ENCODE measurements at places on chromosomes 3 and 15.

GRCh38 chr3:172519740-172520139, 3.5 kb downstream of the TNFSF10 start:
- no peak for DNase-seq

DNA sequence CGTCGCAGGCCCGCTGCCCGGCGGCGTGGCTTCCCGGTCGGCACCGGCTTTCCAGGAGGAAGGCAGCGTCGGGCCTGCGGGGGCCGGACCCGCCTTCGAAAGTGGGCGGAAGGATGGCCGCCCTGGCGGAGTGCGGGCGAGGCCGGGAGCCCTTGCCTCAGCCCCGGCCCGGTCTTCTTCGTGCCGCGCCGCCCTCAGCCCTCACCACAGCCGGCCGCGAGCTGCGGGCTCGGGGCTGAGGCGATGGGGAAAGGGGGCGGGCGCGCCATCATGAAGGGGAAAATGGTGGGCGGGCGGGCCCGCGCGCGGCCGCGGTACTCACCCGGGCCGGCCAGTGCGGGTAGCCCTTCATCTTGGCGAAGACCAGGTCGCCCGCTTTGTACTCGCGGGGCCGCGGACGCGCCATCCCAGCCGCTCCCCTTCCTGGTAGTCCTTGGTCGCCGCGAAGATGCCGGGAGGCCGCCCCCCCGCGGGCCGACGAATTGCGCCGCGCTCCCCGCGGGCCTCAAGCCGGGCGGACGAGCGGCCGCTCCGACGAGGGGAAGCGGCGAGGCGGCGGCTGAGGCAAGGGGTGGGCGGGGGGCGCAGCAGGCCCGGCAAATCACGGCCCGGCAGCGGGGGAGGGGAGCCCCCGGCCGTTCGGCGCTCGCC, 489 bp downstream of the HDGFL3 start:
- DNase-seq: peak; percentile 72

DNA sequence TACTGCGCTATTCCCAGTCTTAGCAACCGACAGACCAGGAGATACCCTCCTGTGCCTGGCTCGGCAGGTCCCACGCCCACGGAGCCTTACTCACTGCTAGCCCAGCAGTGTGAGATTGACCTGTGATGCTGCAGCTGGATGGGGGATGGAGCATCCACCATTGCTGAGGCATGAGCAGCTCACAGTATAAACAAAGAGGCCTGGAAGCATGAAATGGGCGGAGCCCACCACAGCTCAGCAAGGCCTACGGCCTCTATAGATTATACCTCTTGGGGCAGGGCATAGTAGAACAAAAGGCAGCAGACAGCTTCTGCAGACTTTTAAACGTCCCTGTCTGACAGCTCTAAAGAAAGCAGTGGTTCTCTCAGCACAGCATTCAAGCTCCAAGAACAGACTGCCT, 160.3 kb downstream of the ANXA2 start:
- no peak for DNase-seq

GRCh38 chr3:3625544-3626271, 173.5 kb upstream of the LRRN1 start:
- no peak for DNase-seq

GRCh38 chr3:118146658-118147375, 887.8 kb downstream of the IGSF11 start:
- no peak for DNase-seq

- no peak for DNase-seq
Observed at GRCh38 chr3:122316368-122316767, 8.7 kb upstream of the CSTA start.

GRCh38 chr3:2198776-2199279, 100.2 kb downstream of the CNTN4 start:
- DNase-seq: no peak

DNA sequence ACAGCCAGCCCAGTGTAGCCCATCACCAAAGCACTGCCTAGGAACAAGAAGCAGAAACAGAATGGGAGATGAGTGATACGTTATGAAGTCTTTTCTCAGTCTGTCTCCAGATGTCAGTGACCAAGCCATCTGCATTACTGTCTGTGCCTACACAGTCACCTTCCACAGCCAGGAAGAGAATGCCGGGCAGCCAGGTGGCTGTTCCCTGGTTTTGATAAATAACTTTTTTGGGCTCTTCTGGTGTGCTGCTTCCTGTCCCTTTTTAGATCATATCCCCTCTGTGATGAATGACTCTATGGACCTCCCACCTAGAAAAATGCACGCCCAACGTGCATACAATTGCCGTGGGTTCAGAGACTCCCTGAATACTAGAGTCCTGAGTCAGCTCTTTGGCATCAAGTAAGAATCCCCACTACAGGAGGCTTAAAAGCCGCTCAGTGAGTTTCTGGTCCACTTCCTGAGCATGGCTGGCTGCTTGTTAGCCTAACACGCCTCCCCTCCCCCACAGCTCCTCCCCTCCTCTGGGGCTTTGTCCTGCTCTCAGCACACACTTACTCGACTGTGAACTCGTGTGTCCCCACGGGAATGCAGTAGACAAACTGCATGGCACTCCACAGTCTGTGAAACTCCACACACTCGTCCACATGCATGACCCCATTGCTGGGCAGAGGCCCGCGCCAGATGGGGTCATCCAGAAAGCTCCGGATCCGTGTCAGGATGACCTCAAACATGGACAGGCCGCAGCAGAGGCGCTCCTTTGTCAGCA, 34.7 kb downstream of the NIPA2 start:
- peak; percentile 56 for DNase-seq

- DNase-seq: no peak
Observed at GRCh38 chr3:40615918-40616819, 91.4 kb downstream of the ZNF621 start.

- DNase-seq: no peak
Observed at GRCh38 chr3:51670053-51670822, 814 bp upstream of the TEX264 start.

DNA sequence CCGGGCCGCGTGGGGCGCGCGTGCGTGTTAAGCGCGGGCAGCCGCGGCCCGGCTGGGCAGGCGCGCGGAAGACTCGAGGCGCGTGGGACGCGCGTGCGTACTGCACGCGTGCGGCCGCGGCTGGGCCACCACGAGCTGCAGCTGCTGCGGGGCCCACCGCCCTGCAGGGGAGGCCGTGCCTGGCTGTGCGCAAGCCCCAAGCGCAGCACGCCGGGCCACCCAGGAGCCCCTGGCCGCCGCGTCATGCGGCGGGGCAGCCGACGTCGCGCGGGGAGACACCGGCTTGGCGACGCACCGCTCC, 590 bp upstream of the TRIM71 start:
- no peak for DNase-seq

GRCh38 chr15:36785396-36785795, 206.0 kb downstream of the CDIN1 start:
- no peak for DNase-seq

Measured in GM23248 (cell line).